ENCODE measurements at places on chromosomes 7 and 10.

GRCh38 chr7:107276220-107276827, 107.5 kb downstream of the HBP1 start:
- no peak for DNase-seq

- DNase-seq: no peak
Observed at GRCh38 chr10:110876000-110876399, 4.3 kb downstream of the PDCD4 start.

DNA sequence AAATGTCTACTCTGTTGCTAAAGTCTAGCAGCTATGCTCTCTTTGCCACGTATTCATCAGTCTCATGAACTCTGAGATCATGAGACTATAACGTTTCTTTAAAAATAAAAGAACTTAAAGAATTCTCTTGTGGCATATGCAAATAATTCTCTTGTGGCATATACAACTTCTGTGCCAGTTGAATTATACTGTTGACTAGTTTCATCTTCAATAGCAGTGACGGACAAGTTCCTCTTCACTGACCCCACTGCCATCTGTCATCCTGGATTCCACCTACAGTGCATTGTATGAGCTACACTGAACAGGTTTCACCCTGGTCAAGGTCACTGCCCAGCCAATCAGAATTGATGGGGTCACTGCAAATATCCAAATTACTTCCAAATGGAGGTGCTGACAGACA, 88.2 kb downstream of the CD36 start:
- DNase-seq: no peak

- no peak for DNase-seq
Observed at GRCh38 chr7:158061884-158062656, 525.6 kb downstream of the PTPRN2 start.

- DNase-seq: no peak
Observed at GRCh38 chr10:62960416-62960815, 144.2 kb upstream of the EGR2 start.

DNA sequence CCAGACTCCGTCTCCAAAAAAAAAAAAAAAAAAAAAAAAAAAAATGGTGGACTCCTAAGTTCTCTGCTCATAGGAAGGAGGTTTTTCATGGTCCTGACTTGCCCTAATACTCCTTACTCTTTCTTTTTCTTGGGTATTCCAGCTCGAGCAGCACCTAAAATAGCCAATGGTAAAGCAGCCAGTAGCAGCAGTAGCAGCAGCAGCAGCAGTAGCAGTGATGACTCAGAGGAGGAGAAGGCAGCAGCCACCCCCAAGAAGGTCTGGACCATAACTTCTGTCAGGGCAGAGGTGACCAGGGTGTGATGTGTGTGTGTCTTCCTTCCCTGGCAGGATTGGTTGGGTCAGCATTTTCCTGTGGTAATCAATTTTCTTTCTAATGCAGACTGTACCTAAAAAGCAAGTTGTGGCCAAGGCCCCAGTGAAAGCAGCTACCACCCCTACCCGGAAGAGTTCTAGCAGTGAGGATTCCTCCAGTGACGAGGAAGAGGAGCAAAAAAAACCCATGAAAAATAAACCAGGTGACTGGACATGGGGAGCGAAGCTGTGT, 6.9 kb downstream of the NOLC1 start:
- no peak for DNase-seq

DNA sequence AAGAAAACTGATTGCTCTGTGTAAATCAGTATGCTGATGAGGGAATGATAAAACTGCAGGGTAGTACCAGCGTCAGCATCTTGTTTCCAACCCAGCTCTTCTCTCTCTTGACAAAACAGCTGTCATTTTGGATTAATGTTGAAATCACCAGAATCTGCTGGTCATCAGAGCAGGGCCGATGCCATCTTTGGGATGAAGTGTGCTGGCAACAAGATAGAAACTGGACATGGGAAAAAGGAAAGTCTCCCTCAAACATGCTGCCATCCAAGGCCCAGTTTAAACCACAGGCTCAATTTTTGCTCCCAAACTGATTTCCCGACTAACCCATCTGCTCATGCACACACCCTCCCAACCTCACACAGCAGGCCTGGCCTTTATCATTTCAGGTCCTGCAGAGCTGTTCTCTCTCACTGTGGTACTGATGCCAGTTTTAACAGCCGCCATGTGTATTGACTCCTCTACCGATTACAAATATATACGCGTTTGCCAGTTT, 285.2 kb downstream of the AUTS2 start:
- no peak for DNase-seq

DNA sequence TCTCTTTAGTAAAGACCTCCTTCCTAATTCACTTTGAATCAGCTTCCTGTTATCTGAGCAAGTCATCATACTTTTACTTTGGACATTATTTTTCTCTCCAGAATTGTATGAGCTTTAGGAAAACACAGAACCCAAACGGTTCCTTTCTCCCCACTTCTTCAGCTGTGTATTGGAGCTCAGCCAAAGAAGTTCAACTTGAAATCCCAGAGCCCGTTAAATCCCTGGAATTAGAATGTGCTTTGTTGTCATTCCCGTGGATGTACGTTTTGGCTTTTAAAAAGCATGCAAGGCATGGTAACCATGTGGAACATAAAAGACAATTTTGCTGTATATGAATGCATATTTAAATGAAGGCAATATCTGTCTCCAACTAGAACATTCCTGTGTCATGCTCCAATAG, 46.6 kb downstream of the AGMO start:
- DNase-seq: no peak

- DNase-seq: no peak
Observed at GRCh38 chr10:60008816-60009215, 102.5 kb upstream of the CCDC6 start.

DNA sequence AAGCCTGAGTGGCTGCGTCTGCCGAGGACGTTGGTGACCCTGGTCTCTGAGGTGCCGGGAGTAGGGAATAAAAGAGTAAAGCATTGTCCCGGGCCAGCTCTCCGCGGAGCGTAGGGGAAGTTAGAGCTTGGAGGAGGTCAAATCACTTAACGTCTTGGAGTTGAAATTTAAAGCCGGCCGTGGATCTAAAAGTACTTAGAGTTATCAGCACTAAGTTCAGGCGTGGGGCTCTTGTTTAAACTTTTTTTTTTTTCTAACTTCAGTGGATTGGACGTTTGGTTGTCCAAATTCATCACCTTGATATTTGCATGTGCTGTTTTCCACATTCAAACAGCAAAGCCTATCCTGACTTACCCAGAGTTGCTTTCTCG, 700 bp downstream of the NIPSNAP2 start:
- DNase-seq: no peak

DNA sequence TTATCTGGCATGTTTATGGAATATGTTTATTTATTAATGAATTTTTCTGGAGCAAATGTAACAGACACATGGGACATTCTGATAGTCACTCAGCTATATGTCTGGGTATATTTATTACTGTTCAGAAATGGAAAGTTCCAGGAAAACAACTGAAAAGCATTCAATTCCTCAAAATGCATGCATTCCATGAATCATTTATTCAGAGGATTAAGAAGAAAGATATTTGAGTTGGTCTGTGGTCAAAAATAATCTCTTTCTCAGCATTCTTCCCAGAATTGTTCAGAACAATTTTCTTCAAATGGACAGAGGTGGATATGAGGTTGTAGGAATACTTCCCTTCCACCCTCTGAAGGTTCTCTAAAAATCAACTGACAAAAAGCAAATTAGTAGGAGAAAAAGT, 97.6 kb upstream of the ITGB1 start:
- no peak for DNase-seq

GRCh38 chr10:65501259-65501658, 1424.6 kb upstream of the LRRTM3 start:
- DNase-seq: no peak

DNA sequence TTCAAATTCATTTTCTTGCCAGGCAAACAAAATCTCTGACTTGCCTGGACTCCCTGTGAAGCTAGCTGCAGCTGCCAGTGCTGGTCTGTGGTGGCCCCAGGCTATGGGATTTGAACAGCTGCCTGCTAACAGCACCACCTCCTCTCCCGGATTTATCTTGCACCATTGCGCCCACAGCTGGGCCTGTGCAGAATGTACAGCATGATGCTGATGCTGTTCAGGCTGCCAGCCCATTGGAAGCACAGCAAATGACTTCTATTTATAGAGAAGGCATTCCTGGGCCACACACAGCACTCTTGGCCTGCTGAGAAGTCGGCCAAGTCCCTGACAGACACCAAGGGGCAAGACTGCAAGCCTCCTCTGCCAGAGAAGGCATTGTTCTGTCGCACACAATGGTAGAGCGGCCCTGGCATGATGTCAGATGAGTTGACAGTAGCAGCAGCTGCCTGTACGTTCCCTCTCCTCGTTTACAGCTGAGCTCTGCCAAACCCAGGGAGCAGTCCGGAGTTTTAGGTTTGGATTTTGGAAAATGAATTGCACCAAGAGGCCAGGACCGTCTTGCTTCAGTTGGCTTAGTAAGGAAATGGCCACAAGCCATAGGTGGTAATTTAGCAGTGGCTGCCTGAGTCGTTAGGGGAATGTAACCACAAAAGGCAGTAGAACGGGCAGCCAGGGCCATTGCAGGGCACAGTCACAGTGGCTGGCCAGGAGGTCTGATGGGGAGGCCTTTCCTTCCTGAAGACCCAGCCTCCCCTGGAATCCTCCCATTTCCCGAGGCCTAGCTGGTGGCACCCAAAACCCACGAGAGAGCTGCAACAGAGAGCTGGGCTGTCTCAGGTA, 38.5 kb downstream of the MTURN start:
- DNase-seq: peak; percentile 92

- DNase-seq: no peak
Observed at GRCh38 chr10:67171970-67172369, 246.1 kb downstream of the LRRTM3 start.

DNA sequence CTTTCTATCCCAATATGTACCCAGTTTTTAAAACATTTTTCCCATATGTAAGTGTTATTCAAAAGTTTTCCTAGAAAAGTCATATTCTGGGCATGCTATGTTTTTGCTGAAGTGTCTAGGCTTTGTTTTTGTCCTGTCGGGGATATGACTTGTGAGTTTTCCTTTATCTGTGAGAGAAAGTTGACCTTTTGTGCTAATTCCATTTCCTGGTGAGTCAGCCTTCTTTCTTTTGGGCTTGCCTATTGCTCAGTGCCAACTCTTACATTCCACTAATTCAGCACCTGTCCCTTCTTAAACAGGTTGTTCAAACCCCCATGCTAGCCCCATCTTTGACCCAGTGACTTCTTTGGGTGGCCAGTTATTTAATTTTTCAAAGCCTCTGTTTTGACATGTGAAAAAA, 146.2 kb downstream of the AHR start:
- DNase-seq: no peak

- no peak for DNase-seq
Observed at GRCh38 chr7:78720066-78720465, 733.4 kb downstream of the MAGI2 start.

GRCh38 chr10:93290661-93291354, 191.3 kb downstream of the MYOF start:
- no peak for DNase-seq

DNA sequence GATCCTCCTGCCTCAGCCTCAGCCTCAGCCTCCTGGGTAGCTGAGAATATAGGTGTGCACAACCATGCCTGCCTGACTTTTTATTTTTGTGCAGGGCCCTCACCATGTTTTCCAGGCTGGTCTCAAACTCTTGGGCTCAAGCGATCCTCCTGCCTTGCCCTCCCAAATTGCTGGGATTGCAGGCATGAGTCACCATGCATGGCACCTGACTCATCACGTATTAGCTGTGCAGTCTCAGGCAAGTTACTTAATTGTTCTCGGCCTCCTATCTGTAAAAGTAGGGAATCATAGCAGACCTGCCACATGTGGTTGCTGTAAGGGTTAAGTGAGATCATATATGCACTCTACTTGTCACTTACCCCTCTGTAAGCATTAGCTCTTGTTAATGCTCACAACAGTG, 117.2 kb downstream of the ANLN start:
- no peak for DNase-seq

- DNase-seq: no peak
Observed at GRCh38 chr10:95628786-95629185, 27.7 kb downstream of the ALDH18A1 start.

- DNase-seq: no peak
Observed at GRCh38 chr7:17046666-17047065, 164.9 kb upstream of the AGR3 start.

- DNase-seq: peak; percentile 69
Observed at GRCh38 chr7:74029991-74030415, 2.0 kb downstream of the ELN start.

- DNase-seq: no peak
Observed at GRCh38 chr7:1749864-1750466, 79.9 kb downstream of the ELFN1 start.

DNA sequence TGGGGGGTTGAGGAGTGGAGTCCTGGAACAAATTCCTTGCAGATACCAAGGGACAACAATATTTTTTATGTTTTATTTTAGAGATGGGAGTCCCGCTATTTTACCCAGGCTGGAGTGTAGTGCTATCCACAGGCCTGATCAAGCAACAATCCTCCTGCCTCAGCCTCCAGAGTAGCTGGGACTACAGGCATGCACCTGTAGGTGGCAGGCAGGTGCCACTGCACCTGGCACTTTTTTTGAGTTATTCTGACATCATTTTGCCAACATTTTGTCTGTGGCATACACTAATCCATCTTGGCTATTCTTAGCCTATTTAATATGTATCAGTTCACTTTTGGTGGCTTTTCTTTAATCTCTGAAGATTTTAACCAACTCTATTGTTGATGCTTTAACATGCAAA, 317.8 kb upstream of the MTPN start:
- peak; percentile 54 for DNase-seq

GRCh38 chr10:70292004-70292403, 8.2 kb upstream of the NPFFR1 start:
- no peak for DNase-seq

DNA sequence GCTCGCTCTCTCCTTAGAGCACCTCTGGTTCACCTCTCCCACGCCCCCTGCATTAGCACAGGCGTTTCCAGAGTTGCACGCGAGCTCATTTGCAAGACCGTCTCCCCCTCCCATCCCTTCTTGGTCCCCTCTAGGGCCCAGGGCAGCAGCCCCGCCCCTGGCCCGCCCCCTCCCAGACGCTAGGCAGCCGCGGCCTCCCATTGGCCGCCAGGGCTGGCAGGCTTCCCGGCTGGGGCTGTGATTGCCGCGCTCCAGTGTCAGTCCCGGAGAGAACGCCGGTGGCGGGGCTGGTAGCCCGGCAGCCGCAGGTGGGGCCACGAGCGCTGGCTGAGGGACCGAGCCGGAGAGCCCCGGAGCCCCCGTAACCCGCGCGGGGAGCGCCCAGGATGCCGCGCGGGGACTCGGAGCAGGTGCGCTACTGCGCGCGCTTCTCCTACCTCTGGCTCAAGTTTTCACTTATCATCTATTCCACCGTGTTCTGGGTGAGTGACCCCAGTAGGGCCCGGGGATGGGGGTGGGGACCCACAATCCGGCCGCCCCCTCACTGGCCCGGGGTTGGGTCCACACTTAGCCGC, at the start of gene TSPAN15:
TSPAN15 (plus strand) TSS at position 257 of the 575 bp plus-strand sequence; CDS start at position 387, 130 bp downstream.
- peak; percentile 69 for DNase-seq

DNA sequence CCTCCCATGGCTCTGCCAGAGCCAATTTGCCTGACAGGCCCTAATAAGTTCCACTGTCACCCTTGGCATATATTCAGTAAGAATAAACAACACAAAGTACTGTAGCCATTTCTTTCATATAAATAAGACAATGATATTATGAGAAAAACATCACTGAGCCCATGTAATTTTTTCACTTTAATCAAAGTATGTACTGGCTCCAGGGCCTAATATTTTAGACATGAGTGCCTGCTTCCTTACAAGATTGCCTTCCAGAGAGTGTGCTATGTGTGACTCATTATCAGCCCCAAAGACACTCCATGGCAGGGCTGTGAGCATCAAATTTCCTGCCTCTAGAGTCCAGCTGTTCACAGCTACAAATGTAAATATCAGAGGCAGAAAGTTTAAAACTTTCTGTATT, 297.6 kb downstream of the LHFPL3 start:
- DNase-seq: no peak

GRCh38 chr10:6539833-6540232, 40.2 kb downstream of the PRKCQ start:
- DNase-seq: no peak
